ENCODE measurements at places on chromosomes 3 and 15.

DNA sequence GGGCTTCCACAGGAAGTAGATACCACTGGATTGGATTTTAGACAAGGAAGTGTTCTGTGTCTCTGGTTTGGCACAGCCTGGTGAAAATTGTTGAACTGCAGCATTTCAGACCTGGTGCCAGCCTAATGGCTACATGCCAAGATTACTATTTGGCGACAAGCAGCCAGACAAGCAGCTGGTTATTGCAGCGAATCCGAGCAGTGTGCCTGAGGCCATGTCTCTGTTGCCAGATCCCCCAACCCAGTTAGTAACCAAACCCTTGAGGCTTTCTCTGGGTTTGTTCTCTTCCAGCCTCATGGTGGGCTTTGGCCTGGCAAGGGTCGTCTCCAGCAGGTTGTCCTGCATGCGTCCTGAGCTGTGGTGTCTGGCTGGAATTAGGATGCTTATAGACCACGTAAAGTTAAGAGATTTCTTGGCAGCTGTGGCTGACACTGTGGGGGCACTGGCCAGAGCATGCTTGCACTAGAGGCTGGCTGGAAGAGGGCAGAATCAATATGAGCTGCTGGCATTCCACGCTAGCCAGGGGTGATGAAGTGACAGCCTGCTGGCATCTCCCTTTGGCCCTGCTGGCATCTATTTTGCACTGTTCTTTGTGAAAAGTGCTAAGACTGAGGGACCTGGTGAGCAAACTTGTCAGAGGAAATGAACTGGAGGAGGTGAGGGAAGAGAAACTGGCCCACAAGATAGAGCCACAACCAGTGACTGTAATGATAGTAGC, 172.6 kb downstream of the RBMS3 start:
- DNase-seq, result no peak

- no peak for DNase-seq
Measured at GRCh38 chr3:139541532-139542288, 2.2 kb upstream of the RBP1 start.

DNA sequence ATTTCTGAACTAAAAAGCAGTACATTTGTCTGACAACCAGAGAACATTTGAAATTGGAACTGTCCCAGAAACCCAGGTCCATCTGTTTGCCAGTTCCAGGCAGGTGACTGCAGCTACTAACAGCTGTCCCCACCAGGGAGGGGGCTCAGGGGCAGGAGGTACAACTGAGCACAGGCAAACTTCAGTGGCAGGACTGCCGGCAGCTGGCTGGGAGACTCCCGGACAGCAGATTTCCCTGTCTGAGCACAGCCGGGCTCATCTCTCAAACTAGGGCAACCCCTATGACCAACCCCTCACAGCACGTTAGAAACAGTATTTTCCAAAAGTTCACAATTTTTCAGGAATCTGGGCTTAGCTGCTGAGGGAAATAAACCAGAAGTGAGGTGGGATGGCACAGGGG, 88.8 kb downstream of the MEGF11 start:
- DNase-seq, result no peak

DNA sequence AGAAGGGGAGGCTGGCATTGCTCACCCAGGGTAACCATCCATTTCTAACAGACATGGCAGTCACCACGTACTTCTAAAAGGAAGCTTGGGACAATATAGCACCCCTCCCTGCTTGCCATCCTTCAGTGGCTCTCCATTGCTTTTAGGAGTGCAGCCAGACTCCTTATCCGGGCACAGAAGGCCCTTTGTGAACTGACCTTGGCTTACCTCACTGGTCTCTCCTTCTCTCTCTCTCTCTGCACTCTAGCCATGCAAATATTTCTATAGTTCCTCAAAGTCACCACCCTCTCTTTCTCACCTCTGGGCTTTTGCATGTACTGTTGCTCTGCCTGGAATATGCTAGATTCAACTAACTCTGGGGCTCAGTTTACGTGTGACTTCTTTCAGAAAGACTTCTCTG, 301.1 kb downstream of the SHQ1 start:
- DNase-seq, result no peak

GRCh38 chr3:109774108-109774507, 436.8 kb upstream of the DPPA4 start:
- DNase-seq, result no peak

DNA sequence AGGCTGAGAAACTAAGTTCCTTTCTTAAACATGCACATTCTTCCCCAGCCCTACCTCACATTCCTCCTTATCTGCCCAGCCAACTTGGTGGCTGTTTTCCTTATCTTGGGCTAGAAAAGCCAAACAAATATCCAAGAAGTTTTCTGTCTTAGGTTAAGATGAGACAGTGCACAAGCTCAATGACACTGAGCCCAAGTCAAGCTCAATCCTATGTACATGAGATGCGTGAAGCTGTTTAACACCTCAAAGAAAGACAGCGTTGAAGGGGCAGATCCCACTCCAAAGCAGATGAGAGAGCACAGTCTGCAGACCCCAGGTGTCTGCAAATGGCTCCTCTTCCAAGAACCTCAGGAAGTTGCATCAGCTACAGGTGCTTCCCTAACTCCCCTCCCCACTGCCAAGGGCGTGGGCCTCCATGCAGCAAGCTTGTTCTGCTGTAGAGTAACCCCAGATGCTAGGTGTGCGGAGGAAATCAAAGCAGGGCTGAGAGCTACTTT, 16.6 kb downstream of the LRRC2 start:
- no peak for DNase-seq

GRCh38 chr3:147298511-147298982, 107.8 kb downstream of the ZIC4 start:
- no peak for DNase-seq
